ENCODE measurements at places on chromosomes 6 and 20. TPM values are rescaled to one million over a fixed set of nuclear protein-coding genes. Genes with fewer than 3 reads are reported as not detected.

Gene HEY2
- total RNA-seq, result not detected

Gene ZSWIM3
- 4.3 TPM for total RNA-seq

Gene HLA-DQB2
- not detected for total RNA-seq

Gene RAET1L
- total RNA-seq, result 3.1 TPM

Gene ADGB
- total RNA-seq, result not detected

Gene FRS3
- total RNA-seq, result 2.0 TPM

Gene BMP2
- total RNA-seq, result 16.7 TPM

Gene TBX18
- total RNA-seq, result 2.4 TPM

Gene HTR1B
- 0.17 TPM for total RNA-seq

Gene ENPP5
- 9.3 TPM for total RNA-seq

Gene OLIG3
- total RNA-seq, result not detected

Gene TULP1
- not detected for total RNA-seq
